Kidney capillary endothelial cell (primary cell): ENCODE measurements at places on chromosomes 5 and 9.

DNA sequence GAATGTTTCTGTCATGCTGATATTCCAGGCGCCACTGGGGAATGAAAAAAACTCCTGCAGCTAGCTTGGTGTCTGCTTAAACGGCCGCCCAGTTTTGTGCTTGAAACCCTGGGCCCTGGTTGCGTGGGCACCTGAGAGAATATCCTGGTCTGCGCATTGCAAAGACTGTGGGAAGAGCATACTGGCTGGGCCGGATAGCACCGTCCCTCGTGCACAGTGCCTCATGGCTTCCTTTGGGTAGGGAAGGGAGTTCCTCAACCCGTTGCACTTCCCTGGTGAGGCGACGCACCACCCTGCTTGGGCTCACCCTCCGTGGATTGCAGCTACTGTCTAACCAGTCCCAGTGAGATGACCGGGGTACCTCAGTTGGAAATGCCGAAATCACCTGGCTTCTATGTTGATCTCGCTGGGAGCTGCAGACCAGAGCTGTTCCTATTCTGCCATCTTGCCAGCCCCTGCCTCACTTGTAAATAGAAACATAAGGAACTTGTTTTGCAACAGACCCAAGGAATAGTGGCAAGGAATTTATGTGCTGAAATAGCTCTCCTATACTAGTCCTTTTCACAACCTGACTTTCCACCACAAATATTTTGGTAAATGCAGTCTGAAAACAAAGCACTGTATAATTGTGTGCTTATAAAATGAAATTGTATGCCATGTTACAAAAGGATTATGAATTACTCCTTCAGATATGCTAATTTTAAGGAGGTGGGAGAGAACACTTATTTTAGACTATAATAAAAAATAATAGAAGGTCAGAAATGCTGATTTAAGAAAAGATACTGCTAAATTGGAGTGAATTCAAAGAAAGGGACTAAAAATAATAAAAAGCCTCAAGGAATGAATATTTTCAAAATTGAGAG is 90.3 kb downstream of the ADAMTSL1 start:
- no peak for DNase-seq

DNA sequence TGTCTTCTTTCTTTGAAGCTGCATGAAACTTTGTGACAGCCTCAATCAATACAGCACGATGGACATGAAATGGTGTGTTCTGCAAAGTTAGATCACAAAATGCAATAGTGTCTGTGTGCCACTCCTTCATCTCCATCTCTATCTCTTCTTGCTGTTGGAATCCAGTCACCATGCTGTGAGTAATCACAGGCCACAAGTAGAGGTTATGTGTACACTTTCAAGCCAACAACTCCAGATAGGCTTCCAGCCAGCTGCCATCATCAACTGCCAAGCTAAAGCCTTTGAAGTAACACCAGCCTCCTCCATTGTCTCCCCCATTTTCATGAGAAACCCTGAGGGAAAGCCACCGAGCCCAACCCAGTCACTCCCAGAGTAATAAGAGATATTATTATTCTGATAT is 360.6 kb downstream of the PTPRD start:
- no peak for DNase-seq

DNA sequence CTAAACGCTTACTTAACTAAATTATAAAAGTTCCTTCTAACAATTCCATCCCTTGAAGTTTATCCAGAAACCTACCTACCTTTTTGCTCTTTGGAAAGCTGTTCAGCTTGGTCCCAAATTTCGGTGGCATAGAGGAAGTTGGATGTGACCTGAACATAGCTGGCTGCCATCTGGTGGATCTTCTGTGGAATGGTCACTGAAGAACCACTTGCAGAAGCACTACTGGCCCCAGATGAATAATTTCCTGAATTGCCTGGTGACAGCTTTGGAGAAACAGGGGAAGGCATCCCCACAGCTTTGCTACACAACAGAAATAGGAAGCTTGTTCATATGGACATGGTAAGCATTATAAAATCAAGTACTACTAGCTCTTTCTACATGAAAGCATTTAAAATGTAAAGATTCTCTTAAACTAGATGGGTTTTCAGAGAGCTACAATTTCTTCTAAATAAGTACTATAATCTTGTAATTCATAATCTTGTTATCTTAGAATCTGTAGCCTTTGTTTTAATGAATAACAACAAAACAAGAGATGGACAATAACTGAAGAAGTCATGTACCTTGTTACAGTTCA is 9.9 kb downstream of the LEAP2 start:
- DNase-seq = peak; percentile 83

- no peak for DNase-seq
Observed at GRCh38 chr5:141960018-141960417, 2.0 kb upstream of the PCDH12 start.

DNA sequence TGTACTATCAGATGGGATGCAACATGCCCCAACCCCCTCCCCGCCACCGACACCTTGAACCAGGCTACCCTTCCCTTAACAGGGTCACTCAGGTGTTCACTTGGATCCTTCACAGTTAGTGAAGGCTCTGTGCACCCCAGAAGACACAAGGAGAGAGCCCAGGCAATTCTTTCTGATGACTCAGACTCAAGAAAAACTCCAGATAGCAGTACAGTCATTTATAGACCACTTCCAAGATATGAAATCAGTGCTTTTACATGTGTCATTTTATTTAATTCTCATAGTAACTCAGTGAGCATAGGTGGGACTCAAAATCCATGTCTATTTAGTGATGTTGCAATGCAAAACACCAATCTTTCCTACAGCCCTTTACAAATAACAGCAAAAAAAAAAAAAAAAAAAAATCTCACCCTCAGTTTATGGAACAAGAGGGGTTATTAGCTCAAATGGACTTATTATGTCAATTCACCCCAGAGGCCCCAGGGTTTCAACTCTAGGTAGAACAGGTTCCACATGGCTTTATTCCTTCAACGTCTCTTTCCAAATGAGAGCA is 71.9 kb downstream of the FOXD1 start:
- no peak for DNase-seq

- DNase-seq = no peak
Observed at GRCh38 chr5:96335873-96336272, 97.2 kb downstream of the PCSK1 start.

GRCh38 chr5:30747412-30747811 is 446.1 kb upstream of the CDH6 start:
- DNase-seq = no peak

DNA sequence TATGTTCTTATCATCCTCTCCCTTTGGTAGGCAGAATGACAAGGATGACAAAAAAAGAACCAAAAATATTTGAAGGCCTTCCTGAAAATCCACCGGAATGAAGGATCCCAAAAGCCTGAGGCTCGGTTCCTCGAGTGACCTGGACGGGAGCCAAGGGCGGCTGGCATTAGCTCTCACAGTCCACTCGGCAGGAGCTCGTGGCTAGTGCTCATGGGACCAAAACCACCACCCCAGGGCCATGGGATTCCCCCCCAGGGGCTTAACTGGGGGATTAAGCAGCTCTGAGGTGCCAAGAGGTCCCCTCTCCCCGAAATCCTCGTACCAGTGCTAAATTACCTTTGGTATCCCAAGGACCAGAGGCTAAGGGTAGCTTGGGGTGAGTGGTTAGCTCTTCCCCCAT is 586 bp upstream of the PDZD2 start:
- no peak for DNase-seq

DNA sequence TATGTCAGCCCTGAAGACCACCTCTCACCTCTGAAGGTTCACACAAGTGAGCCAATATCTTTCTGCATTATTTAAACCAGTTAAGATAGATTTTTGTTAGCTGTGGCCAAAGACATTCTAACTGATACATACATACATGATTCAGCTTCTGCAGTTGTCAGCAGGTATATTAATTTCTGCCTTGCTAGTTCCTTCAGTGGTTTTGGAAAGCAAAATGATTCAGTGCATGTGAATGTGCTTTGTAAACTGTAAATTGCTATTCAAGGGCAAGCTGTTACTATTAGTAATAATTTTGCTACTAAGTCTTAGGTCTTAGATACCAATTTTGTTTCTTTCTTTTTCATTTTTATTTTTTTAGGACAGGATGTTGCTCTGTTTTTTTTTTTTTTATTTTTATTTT is 89.2 kb upstream of the ERBIN start:
- no peak for DNase-seq

DNA sequence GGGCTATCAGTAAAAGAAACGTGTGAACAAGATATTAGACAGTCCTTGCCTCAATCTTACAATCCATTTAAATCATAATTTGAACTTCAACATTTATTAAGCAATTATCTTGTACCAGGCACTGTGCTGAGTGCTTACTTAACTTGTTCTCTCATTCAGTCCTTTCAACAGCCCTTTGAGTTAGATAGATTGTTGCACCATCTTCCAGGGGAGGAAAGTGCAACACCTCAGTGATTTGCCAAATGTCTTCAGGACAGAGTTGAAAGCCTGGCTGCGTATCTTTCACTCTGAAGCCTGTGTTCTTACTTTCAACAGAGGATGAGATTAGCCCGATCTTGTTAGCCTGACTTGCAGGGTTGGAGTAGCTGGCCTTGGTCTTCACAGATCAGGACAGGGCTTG is 34.2 kb upstream of the SUB1 start:
- no peak for DNase-seq

- no peak for DNase-seq
Observed at GRCh38 chr9:72734631-72735030, 213.2 kb downstream of the TMC1 start.

GRCh38 chr5:127556609-127557334 is 39.3 kb downstream of the PRRC1 start:
- no peak for DNase-seq

GRCh38 chr9:136628268-136628667 is 34.4 kb upstream of the EGFL7 start:
- DNase-seq = no peak

DNA sequence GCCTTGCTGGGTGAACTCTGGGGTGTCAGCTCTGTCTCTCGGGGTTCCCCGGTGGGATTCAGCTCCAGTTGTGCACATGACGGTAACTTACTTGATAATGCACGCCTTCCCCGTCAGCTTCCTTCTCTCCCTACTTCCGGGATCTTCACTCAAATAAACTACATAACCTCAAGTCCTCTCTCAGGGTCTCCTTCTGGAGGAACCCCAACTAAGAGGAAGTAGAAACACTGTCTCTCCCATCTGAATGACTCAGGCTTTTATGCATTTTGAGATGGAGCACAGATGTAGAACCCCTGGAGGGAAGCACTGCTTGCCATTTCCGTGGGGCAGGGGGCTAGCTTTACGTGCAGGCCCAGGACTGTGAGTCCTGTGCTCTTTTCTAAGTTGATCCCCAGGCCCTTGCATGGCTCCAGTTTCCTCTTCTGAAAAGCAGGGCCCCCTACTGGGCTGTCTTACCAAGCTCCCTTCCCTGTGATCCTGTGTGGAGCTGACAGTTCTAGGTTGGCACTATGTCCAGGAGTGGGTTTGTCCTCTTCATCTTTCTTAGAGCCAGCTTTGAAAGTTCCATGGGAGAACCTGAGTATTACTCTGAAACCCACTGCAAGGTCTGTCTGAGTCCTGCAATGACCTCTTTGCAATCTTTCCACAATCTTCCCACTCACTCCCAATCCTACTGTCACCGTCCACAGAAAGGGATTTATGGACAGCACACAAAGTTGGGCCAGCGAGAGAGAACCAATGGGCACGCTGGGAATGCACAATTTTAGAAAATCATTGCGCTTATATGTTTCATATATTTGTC is 17.7 kb downstream of the S1PR3 start:
- DNase-seq = no peak

GRCh38 chr5:113824307-113824706 is 310.8 kb downstream of the YTHDC2 start:
- DNase-seq = no peak

- DNase-seq = peak; percentile 10
Observed at GRCh38 chr9:91954841-91955471, 4.9 kb upstream of the ROR2 start.

- no peak for DNase-seq
Observed at GRCh38 chr9:112846528-112847488, 43.9 kb downstream of the SLC46A2 start.

DNA sequence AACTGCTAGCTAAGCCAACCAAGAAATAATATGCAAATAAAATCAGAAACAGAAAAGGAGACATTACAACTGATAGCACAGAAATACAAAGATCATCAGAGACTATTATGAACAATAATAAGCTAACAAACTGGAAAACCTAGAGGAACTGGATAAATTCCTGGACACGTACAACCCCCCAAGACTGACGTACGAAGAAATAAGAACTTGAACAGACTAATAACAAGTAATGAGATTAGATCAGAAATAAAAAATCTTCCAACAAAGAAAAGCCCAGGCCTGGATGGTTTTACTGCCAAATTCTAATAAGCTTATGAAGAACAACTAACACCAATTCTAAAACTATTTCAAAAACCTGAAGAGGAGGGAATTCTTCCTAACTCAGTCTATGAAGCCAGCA is 67.9 kb downstream of the EPB41L4A start:
- DNase-seq = no peak

DNA sequence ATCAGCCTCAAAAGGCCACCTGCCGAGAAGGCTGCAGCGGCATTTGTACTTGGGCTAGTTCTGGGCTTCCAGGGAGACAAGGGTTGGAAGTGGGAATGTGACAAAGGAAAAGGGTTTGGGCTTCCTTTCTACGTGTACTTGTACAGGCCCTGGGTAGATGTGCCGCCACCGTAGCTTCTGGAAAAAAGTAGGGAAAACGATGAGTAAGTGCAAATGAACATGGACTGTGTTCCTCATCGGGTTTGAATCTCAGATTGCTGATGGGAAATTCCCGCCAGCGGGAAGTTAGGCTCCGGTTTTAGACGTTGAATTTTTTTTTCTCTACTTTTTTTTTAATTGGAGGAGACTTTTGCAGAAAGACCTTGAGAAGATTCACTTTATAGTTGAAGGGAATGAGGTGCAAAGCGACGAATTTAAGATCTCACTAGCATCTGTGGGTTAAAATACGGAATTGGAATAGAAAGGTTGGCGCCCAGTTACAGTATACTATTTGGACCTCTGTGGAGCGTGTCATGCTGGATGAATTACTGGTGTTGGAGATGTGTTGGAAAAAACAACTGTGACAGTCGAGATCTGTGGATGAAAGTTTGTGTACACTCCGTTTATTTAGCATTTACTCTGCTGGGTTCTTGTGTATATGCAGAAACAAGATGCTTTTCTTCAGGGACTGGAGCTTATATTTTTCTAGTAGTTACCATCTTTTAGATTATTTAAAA is 1.2 kb downstream of the G3BP1 start:
- DNase-seq = peak; percentile 38

DNA sequence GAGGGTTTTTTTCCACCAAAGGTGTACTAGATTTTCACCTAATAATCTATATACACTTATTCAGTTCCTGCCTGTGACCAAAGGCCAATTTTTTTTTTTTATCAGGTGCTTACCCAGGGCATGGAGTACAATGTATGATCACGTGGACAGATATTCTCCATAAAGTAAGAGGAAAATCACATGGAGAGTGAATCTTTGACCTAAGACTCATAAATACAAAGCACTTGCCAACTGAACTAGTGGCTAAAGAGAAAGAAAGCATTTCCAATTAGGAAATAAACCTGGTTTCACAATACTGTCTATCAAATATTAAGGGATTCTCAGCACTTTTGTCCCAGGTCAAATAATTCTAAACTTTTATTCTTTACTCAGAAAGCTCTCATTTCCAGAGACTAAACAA is 33.0 kb upstream of the CEP120 start:
- DNase-seq = no peak
